ENCODE measurements at places on chromosomes 2 and 18.

GRCh38 chr2:69241093-69241492 lies 145.9 kb downstream of the GFPT1 start:
- DNase-seq, result no peak

DNA sequence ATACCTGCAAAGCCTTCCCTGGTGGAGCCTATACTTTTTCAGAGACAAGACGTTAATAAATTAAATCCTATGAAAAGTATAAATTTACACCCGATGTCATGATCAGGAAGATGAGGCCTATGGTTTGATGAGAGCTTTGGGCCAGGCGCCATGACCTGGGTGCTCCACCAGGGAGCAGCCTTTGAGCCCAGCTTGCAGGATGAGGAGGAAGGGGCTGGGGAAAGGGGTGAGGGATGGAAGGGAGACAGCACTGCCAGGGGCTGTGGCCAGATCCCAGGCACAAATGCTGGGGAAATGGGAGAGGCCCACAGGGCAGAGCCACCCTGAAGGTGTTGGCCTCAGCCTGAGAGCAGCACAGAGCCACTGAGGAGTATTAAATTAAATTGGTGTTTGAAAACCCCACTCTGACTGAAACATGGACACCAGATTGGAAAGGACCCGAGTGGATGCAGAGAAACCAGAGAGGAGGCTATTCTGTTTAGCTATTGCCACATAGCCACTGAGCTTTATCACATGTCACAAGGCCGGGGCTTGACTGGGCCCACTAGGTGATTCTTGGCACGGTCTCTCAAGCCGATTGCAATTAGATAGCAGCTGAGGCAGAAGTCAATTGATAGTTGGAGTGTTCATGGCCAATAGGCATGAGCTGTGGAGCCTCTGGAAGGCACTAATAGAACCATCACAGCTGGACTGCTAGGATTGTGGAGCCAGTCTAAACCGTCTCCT lies 9.6 kb upstream of the FAHD2A start:
- no peak for DNase-seq

DNA sequence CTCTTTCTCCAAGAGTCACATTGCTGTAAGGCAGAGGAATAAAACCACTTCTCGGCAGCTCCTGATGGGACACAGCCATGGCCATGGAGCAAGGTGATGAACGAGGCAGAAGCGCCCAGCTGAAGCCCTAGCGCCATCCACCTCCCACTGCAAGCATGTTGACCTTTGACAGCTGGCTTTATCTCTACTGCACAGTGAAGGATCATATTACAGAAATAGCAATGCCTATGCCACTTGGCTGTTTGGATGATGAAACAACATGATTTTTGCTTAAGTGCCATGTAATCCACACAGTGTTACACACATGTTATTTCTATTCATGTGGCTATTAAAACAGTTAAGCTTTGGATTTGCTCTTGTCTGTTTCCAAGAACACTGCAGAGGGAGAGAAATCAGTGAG lies 167.7 kb downstream of the VAPA start:
- DNase-seq, result no peak

DNA sequence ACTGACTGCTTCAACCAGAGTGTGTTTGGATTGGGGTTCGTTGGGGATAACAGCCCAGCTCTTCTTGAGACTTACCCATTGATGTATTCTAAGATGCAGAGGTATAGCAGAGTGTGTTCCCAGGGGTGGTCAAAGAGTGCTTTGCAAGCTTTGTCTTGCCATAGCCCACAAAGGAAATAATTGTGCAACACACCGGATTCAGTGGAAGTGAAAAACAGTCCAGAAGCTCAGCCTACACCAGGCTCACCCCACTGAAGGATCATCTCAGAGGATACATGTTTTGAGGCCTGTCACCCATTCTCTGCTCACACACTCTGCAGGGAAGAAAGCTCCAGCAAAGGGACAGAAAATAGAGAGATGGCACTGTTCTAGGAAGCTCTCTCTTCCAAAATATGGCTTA lies 9.6 kb downstream of the CACNB4 start:
- no peak for DNase-seq

Measured in T follicular helper cell (primary cell).